CD8-positive, alpha-beta memory T cell (primary cell): ENCODE measurements at places on chromosomes 13 and 19.

GRCh38 chr19:29383696-29384095 lies 142.1 kb upstream of the VSTM2B start:
- no peak for DNase-seq

- no peak for DNase-seq
These were observed 69.6 kb upstream of the RNF113B start for GRCh38 chr13:98246538-98247172.

DNA sequence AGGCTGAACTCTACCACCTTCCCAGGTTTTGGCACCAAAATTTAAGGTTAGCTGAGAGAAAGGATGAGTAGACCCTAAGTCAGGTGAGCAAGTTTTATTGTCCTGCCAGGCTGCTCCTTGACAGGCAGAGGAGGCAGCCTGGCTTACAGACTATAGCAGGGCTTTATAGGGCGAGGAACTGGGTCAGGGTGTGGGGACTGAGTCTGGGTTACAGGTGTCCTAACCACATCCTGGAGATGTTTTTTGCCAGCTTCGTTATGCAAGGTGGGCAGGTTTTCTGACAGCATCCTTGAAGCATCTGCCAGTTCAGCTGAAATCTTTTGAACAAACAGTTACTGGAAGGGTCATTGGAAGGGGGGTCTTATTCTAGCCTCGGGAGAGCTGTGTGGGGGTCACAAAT lies 905.7 kb upstream of the SLITRK5 start:
- no peak for DNase-seq

DNA sequence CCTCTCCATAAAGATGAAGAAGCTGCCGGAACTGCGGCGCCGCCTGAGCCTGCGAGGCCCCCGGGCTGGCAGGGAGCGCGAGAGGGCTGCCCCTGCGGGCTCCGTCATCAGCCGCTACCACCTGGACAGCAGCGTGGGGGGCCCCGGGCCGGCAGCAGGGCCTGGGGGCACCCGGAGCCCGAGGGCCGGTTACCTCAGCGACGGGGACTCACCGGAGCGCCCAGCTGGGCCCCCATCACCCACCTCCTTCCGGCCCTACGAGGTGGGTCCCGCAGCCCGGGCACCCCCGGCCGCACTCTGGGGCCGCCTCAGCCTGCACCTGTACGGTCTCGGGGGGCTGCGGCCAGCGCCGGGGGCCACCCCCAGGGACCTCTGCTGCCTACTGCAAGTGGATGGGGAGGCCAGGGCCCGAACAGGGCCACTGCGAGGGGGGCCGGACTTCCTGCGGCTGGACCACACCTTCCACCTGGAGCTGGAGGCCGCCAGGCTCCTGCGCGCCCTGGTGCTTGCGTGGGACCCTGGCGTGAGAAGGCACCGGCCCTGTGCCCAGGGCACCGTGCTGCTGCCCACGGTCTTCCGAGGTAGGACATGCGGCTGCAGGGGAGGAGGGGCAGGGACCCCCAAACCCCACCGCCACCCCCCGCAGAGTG lies 2.7 kb downstream of the SYDE1 start:
- DNase-seq, result no peak

DNA sequence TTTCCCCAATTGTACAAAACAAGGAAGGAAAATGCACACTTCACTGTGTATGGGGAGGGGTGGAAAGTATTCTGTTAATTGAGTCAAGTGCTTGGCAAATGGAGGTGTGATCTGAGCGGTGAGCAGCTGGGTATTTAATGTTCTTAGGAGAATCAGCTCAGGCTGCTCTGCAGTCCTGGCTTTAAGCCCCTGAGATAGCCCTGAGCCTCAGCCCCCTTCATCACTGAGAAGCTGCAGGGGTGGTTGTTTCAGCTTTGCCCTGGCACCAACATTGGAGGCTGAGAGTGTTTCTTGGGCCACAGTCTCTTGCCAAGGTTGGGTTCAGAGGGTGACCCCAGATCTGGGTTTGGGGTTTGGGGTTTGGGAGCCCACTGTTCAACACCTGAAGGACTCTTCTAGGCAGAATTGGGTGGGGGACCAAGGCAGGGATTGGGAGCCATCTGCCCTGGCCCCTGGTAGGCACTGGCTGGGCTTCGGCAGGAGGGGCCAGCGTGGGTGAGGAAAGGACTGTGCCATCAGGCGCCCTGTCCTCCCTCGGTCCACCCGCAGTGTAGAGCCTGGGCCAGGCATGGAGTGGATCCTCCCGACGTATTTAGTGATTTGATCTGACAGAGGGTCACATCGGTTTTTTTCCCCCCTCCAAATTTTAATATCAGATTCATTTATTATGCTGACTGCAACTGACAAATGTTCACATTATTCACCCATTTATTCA lies 66.7 kb upstream of the ZNF536 start:
- DNase-seq, result no peak

DNA sequence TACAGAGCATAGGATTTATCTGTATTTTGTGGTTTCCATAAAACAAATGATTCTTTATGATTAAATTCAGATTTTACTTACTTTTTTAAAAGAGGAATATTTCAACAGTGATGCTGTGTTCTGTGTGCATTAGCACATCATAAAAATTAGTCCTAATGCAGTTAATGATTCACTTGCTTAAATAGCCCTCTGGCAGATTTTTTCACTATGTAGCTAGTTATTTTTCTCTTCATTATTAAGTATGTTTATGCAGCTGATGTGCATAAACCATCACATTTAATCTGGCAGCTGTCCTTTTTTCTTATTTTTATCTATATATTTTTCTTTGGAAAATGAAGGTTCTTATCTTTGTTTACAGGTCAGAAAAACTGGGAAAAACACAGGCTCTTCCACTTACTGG lies 127.2 kb downstream of the ZNF486 start:
- no peak for DNase-seq

DNA sequence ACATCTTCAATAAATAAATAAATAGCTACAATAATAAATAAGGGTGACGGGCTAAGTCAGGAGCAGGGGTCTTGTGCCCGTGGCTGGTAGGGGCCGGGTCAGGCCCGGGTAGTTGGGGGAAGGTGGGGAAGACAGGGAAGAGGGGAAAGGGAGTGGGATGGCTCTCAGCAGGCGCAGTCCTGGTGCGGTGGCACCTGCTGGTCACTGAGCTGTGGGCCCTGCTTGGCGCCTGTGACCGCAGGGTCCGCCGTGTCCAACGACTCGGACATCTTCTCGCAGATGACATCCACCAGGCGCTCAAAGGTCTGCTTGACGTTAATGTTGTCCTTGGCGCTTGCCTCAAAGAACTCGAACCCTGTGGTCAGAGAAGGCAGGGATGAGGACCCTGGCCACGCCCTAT lies 4.3 kb downstream of the MPV17L2 start:
- DNase-seq, result no peak

DNA sequence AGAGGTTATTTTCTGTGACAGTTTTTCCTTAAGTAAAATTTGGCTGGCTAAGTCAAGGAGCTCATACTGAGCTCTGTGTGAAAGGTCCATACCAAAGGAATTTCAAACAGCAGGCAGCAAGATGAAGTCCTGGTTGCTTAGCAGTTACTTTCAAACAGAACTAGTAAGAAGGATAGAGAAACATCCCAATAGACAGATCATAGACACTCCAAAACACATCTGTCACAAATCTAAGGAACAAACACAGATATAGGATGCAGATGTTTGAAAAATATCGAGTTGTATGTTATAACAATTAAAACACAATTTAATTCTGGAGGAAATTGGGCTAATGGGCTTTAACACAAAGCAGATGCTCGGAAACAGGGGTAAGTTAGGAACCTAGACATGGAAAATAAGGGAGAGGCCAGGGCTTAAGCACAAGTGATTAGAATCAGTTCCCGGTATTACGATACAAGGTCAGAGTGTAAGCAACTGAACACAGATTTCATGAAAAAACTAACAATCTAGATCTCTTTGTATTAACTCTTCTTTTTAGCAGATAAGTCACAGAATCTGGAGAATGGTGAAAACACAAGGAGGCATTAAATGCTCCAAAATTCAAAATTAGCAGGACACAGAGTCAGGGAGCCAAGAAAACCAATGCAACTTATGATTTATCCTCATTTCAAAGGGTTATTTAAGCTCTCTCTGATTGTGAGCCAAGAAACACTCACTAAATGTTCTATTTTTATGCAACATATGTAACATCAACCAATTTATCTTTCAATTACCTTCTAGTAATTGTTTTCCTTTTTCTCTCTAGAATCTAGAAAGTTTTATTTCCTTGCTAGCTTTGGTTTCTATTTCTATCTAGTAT lies 1992.9 kb upstream of the PCDH20 start:
- no peak for DNase-seq

DNA sequence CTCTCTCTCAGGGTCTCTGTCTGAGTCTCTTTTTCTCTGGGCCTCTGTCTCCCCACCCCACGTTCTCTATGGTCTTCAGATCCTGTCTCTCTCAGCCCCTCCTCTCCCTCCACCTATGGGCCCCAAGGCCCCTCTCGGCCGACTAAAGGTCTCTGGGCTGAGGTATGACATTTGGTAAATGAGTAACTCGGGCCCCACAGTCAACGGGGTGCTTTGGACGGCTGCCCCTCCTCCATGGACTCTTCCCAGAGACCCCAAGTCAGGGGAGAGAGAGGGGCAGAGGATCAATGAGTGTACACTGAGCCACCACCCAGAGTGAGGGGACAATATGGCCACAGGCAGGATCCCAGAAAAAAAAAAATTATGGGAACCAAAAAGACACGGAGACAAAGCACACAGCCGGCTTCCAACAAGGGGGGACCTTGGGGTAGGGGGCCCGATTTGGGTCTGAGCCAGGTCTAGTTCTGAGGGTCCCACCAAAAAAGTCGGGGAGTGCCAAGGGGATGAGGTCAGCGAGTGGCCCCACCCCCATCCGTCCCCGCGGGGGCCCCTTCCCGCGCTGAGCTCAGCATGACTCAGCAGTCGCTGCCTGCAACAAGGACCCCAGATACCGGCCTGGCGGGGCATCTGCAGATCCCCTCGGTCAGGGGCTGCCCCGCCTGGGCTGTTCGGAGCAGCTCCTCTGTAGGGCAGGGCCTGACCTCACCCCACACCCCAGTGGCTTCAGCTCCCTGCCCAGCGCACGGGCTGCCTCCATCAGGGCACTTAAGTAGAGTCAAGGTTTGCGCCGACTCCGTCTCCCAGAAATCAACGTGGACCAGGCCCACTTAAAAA lies 1.5 kb upstream of the FTL start:
- peak; percentile 45 for DNase-seq

DNA sequence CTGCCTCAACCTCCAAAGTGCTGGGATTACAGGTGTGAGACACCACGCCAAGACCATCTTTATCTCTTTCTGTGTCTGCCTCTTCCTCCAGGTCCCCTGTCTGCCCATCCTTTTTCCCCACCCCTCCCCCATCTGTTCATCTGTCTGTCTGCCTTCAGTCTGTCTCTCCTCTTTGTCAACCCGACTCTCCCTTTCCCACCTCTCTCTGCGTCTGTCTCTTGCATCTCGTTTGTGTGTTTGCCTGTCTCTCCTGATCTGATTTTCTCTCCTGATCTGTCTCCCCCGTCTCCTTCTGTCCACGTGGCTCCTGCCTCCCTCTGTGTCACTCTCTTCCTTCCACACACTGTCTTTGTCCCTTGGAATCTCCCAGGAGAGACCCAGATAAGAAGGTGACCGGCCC lies 10.0 kb downstream of the VASP start:
- DNase-seq, result no peak

- no peak for DNase-seq
These were observed 91.8 kb downstream of the LRCH1 start for GRCh38 chr13:46644816-46645215.

GRCh38 chr13:21256891-21257290 lies 80.4 kb downstream of the MRPL57 start:
- DNase-seq, result no peak

DNA sequence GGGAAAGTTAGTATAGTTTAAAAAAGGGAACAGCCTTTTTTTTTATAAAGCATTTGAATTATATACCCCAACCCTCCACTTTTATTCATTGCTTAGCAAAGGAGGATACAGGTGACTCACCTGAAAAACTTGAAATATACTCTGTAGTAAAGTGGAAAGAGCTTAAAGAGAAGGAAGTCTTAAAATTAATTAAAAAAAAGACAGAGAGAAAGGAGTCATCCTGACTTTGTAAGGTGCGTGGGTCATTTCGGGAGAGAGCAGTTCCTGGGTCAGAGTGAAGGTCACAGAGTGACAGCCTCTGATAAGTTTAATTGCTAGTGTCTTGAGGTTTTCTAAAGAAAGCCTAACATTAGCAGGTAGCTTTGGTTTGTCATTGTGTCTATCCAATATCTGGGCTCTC lies 310.3 kb downstream of the KLF5 start:
- DNase-seq, result no peak

DNA sequence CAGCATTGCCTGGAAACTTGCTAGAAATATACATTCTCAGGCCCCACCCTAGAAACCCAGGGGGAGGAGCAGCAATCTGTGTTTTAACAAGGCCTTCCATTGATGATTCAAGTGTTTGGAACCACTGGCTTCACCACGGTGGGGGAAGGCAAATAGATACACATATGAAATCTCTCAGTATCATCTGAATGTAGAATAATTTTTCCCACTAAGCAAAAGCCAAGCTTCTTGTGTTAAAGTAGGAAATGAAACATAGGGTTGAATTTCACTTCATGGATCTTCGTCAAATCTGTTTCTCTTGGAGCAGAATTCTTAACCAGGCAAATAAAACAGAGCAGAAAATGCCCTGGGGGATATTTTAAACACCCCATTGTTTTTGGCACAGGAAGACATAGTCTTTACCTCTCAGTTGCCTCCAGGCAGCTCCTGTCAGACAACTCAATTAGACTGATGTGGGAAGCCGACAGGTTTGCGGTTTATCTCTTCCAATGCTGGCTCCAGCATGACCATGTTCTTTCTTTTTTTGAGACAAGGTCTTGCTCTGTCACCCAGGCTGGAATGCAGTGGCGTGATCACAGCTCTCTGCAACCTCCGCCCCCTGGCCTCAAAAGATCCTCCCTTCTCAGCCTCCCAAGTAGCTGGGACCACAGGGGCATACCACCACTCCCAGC lies 213.0 kb downstream of the FOXO1 start:
- DNase-seq, result no peak

DNA sequence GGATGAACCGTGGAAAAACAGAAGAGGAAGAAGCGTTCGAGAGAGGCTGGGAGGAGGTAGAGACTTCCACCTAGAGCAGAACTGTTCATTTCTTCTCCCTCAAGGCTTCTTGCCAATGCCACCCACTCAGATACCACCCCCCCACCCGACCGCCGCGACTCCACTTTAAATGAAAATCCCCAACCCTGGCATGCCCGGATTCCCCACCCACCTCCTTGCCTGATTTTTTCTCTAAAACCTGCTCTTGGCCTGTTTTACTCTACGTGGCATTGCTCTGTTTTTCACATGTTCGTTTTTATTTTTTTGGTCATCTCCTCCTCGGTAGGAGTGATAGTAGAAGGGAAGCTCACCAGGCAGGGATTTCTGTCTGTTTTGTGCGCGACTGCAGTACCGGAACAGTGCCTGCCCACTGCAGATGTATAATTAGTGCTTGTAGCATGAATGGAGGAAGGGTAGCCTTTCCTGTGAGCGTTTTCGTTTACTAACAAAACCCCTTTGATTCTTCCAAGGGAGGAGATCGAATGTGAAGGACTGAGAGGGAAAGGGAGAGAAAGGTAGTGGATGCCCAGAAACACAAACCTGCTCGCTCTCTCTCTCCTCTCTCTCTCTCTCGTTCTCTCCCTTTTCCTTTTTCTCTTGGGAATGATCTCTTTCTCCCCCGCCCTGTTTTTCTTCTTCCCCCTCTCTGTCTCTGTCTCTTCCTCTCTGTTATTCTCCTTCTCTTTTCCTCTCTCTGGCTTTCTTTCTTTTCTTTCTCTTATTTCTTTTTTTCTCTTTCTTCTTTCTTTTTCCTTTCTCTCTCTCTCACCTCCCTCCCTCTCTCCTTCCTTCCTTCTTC lies 2.2 kb downstream of the CD70 start:
- DNase-seq, result no peak

GRCh38 chr13:73933795-73934194 lies 200.4 kb downstream of the KLF12 start:
- no peak for DNase-seq
